ENCODE measurements at places on chromosomes 3 and 15.

- DNase-seq: no peak
Measured at GRCh38 chr3:186896875-186897274, 33.5 kb upstream of the ST6GAL1 start.

- DNase-seq: no peak
Measured at GRCh38 chr3:2655229-2655701, 454.9 kb downstream of the IL5RA start.

DNA sequence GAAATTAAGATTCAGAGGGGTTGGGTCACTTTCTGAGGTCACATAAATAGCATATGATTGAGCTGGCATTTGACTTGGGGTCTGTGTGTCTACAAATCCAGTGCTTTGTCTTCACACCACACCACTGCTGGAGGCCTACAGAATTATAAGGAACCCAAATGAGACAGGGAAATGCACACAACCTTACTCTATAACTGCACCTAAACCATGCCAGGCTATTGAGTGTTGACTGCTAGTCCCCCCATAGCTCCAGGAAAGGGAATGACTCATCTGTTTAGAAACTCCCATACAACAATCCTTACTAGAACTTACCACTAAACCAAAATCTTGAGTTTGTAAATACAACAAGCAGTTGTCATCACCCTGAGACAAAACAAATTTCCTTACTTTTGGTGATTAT, 16.9 kb upstream of the TSC22D2 start:
- no peak for DNase-seq

DNA sequence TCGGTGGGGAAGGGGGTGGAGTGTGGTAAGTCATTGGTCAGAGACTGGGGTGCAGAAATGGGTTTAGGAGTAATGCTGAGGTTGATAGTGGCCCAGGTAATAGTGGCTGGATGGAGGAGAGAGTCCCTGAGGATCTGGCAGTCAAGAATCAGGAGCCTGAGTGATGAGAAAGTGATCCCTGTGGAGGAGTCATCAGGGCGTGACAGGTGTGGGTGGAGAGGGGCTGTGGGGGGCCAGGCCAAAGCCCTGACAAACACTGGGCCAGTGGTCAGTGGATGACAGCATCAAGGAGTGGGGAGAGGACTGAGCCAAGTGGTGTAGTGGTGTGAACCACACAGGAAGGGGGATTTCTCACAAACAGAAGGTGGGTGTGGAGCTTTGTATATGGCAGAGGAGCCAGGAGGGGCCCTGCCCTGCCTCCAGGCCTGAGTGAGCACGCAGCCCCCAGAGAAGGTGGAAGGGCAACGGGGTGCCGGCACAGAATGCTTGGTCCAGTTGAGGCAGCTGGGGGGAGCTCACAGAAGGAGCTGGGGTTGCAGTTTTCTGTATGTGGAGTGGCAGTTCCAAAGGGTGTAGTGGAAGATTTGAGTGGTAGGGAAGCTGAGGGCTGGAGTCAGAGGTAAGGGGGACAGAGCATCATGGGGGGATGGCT, 77.1 kb downstream of the SPSB4 start:
- DNase-seq: no peak

GRCh38 chr3:4935347-4935746, 43.9 kb upstream of the BHLHE40 start:
- no peak for DNase-seq

DNA sequence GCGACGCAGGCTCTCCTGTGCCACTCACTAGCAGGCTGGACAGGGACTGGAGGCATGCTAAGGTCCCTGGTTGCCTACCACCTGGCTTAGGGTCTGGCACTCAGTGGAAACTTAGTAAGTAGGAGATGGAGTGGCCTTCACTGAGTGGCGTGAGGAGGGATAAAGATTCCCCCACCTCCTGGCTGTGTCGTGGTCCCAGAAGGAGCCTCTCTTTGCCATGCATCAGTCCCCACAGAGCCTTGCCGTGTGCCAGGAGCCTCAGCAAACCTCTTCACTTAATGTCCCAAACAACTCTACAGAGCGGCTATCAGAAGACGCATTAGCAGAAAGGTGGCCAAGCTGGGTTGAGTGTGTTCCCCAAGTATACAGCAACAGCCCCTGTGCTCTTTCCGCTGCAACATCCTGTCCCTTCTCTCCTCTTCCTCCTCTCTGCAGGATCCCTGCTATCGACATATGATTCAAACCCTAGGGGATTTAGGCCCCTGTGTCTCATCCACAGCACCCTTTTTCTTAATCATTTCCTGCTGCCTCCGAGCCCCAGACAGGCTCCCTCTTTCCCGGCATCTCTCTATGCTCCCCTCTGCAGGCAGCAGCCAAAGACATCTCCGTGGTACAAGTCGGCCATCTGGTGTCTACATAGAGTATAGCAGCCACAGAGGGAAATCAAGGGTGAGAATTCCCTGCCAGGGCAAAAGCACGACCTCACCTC, 66.7 kb downstream of the SLC6A1 start:
- peak; percentile 67 for DNase-seq

GRCh38 chr3:113227146-113227545, 15.8 kb downstream of the BOC start:
- no peak for DNase-seq

GRCh38 chr3:170865209-170866094, 4.5 kb downstream of the RPL22L1 start:
- no peak for DNase-seq

- DNase-seq: peak; percentile 1
Measured at GRCh38 chr3:65672871-65673815, 365.6 kb downstream of the MAGI1 start.

GRCh38 chr15:90115783-90116182, 13.5 kb upstream of the IDH2 start:
- DNase-seq: no peak

DNA sequence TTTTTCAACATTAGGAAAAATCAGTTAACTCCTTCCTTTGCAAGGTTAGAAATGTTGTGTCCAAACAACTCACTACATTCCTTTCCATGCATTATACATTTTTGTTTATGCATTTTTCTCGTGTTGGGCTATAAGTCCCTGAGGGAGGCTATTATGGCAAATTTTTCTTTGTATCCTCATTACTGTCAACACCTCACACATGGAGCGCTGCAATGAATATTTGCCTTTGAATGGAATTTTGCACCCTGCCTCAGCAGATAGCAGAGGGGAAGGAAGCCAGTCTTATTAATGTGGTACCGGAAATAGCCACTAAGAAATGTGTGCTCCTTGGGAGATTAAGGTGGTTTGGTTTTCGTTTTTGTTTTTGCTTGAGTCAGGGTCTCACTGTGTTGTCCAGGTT, 134.7 kb downstream of the THSD4 start:
- DNase-seq: no peak

- DNase-seq: no peak
Measured at GRCh38 chr3:72234391-72234790, 449.4 kb upstream of the PROK2 start.

GRCh38 chr3:71710906-71711494, 14.2 kb downstream of the EIF4E3 start:
- peak; percentile 8 for DNase-seq

DNA sequence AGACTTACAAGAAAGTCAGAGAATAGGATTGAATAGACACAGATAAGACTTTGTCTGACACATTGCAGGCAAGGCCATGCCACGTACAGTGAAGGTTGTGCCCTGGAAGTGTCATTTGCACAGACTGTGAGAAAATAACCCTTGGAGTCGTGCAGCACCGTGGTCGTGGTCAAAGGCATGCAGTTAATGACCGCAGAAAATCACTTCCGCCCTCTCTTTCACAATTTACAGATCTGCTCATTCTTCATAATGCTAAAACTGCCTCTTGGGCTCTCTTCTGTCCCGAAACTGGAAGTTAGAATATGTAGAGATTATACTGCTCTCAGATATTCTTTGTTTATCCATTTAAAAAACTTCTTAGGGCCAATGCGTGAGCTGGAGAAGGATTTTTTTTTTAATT, 73.2 kb upstream of the CTXND1 start:
- no peak for DNase-seq

DNA sequence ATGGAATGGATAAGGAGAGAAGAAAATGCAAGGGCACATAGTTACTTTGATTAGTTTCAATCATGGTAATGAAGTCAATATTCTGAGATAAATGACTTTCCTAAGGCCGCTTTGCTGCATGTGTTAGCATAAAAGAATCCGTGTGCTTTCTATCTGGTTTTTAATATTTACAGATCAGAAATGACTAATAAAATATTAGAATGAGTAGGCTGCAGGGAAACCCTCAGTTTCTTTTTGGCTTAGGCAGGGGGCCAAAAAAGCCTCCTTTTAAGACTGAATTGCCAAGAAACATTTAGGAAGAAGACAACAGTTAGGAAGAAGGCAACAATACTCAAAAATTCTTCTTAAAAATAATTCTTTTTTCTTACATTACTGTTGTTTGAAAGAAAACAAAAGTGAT, 11.6 kb downstream of the NEK11 start:
- DNase-seq: no peak

DNA sequence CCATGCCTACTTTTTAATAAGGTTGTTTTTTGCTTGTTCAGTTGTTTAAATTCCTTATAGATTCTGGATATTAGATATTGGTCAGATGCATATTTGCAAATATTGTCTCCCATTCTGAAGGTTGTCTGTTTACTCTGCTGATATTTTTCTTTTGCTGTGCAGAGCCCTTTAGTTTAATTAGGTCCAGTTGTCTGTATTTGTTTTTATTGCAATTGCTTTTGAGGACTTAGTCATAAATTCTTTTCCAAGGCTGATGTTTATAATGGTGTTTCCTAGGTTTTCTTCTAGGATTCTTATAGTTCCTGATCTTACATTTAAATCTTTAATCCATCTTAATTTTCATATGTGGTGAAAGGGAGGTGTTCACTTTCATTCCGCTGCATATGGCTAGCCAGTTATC, 77.4 kb downstream of the PTPRG start:
- DNase-seq: no peak

GRCh38 chr3:155316426-155316825, 22.9 kb upstream of the STRIT1 start:
- no peak for DNase-seq

GRCh38 chr3:64922213-64922612, 234.4 kb upstream of the ADAMTS9 start:
- no peak for DNase-seq

DNA sequence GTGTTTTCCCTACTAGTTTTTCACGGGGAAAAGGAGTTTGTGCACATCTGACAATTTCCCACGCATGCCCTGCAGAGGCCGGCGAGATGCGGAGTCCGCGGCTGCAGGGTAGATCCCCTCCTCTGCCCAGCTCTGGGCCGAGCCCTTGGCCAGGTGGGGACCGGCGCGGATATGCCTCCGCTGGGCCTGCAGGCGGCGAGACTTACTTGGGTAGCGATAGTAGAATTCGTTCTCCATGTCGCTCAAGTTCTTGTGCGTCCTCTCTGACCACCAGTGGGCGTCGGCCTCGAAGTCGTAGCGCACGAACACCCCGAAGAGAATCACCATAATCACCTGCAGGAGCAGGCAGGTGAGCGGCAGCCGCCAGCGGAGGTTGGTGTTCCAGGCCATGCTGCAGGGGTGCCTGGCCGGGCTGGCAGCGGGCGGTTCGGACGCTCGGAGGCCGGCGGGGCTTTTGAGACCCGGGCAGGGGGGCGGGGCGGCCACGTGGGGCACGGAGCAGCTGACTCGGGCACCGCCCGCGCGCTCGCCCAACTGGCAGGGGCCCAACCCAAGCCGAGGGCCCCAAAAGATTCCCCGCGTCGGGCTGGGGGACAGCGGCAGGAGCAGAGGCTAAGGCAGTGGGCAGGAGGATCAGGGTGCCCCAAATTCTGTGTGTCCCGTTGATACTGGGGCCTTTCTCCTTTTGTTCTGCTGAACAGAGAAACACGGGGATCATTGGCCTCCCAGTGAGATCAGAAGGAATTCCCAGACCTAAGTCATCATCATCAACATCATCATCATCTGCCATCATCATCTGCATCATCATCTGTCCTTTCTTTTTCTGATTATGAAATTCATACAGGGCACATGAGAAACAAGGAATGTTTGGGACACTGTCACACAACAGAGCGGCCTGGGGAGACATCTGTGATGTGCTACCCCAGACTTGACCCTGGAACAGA, at the start of gene RHCG:
TSS of gene RHCG (minus strand) at position 429 of the 944 bp plus-strand sequence. CDS start at position 390, 39 bp downstream.
- DNase-seq: no peak

- no peak for DNase-seq
Measured at GRCh38 chr3:50157827-50158529, 2.9 kb downstream of the SEMA3F start.

DNA sequence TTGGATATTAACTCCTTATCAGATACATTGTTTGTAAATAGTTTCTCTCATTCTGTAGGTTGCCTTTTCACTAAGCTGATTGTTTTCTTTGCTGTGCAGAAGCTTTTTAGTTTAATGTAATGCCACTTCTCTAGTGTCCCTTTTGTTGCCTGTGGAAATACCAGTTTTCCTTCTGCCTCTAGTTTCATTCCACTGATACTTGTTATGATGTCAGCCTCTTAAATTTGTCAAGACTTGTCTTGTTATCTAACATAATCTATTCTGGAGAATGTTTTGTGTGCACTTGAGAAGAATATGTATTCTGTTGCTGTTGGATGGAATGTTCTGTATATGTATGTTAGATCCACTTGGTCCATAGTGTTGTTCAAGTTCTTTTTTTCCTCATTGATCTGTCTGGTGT, 18.0 kb upstream of the CEP152 start:
- no peak for DNase-seq

- no peak for DNase-seq
Measured at GRCh38 chr3:190169877-190170276, 49.2 kb upstream of the P3H2 start.

DNA sequence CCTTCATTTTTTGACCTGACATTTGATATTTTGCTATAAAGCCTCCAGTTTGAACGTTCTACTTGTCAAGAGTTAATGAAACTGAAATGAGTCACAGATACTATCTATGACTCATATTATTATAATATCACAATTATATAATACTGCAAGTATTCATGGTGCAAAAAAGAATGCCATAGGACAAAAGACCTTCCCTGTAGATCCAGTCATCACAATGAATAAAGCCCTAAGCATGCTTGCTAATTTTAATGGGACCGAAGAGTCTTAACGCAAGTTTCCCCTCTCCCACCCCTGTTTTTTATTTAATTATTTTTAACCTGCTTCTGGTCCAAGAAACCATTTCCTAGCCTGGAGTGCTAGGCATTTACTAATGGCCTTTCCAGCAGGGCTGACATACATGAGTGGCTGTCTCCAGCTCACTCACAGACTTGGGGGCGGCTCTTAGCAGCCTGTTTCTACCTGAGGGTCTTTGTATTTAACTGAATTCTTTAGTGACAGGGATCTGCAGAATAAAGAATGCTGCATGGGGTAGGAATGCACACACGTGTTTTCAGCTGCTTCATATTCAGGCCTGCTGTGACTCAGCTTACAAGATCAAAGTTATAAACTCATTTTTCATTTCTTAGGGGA, 61.2 kb downstream of the THBS1 start:
- no peak for DNase-seq

GRCh38 chr15:89680282-89680873, 1.2 kb upstream of the PLIN1 start:
- DNase-seq: no peak

DNA sequence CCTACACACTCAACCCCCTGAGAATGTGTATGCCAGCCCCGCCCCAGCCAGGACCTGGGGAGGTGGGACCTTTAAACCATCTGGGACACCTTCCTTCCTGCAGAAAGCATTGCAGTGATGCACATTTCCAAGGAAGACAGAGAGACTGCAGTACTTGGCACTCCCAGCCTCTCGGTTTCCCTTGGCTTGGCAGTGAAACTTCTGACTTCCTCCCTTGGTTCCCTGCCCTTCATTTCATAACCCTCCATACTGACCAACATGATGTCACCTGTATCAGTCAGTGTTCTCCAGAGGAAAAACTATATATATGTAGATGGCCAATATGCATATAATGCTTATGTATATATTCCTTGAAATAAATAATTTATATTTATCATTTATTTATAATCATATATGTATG, 103.2 kb downstream of the SST start:
- no peak for DNase-seq

Data from NCI-H1417 (cell line).